ENCODE measurements at places on chromosomes 6 and 20. TPM values are rescaled to one million over a fixed set of nuclear protein-coding genes. Genes with fewer than 3 reads are reported as not detected.
A peak's percentile ranks its signal among the peaks of the same experiment; 100 is the strongest.

- H3K27ac ChIP-seq = no peak overlapping the region
- peaks cover 15% of the 10 kb centered on the region for H3K4me1 ChIP-seq
- DNase-seq = no peak
- no peak overlapping the region for H3K4me3 ChIP-seq
Observed at GRCh38 chr6:111564482-111564945, 41.2 kb downstream of the TRAF3IP2 start.

DNA sequence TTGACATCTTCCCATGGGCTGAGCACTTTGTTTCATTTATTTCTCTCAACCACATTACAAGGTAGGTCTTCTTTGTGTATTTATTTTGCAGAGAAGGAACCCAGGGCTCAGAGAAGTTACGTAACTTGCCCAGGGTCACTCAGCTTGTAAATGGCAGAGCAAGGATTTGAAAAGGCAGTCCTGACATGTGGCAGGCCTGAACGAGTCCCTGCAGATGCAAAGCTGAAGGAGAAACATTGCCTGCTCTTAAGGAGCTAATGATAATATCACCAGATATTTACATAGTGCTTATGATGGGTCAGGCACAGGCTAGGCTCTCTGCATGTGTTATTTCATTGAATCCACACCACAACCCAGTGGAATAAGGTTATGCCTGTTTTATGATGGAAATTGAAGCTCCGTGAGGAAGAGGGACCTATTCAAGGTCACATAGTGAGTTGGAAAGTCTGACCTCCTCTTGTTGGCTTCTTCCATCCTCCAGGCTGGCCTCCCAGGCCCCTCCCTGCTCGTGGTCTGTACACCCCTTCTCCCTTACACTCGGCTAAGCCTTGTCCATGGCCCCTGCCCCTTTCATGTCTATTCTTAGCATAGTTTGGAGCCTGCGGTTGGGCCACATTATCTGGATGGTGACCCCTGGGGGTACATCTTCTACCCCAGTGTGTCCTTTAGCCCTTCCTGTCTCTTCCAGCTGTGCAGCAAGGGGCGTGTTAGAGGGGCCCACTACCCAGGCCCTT is 12.5 kb downstream of the MYH7B start:
- no peaks in the 10 kb centered on the region for H3K36me3 ChIP-seq
- H3K4me1 ChIP-seq = no peaks in the 10 kb centered on the region
- no peaks in the 10 kb centered on the region for H3K27me3 ChIP-seq
- no peak overlapping the region for H3K27ac ChIP-seq

GRCh38 chr6:129007701-129008373 is 124.9 kb downstream of the LAMA2 start:
- DNase-seq = no peak
- no peaks in the 10 kb centered on the region for H3K4me1 ChIP-seq
- no peak overlapping the region for H3K4me3 ChIP-seq
- H3K36me3 ChIP-seq = no peaks in the 10 kb centered on the region

- no peaks in the 10 kb centered on the region for H3K36me3 ChIP-seq
- H3K4me3 ChIP-seq = no peak overlapping the region
- H3K4me1 ChIP-seq = no peaks in the 10 kb centered on the region
- no peak overlapping the region for H3K27ac ChIP-seq
- DNase-seq = no peak
Observed at GRCh38 chr20:44142413-44142812, 44.6 kb downstream of the JPH2 start.

The LYRM4 gene
- 13.7 TPM for polyA plus RNA-seq

DNA sequence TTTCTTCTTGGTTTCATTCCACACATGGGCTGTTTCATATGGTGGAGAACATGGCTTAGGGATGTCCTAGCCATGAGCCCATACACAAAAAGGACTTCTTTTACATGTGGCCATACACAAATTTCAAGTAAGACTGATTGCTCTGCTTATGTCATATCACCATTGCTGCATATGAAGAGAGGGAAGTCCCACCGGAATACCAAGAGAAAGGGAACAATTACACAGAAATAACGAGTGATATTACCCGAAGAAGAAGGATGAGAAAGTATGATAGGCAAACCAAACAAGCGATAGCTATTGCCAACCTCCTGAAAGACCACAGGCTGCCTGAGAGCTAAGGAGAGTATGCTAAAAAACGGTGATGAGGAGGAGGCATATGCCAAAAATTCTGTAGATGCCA is 70.5 kb upstream of the TNFRSF21 start:
- no peak for DNase-seq
- no peak overlapping the region for H3K27ac ChIP-seq
- H3K4me3 ChIP-seq = no peak overlapping the region
- no peaks in the 10 kb centered on the region for H3K27me3 ChIP-seq

The XKR7 gene
- not detected for polyA plus RNA-seq

GRCh38 chr6:123570813-123571684 is 65.7 kb downstream of the TRDN start:
- no peaks in the 10 kb centered on the region for H3K27me3 ChIP-seq
- no peaks in the 10 kb centered on the region for H3K4me1 ChIP-seq
- H3K4me3 ChIP-seq = no peak overlapping the region
- no peak overlapping the region for H3K27ac ChIP-seq
- no peak for DNase-seq
- no peaks in the 10 kb centered on the region for H3K36me3 ChIP-seq

DNA sequence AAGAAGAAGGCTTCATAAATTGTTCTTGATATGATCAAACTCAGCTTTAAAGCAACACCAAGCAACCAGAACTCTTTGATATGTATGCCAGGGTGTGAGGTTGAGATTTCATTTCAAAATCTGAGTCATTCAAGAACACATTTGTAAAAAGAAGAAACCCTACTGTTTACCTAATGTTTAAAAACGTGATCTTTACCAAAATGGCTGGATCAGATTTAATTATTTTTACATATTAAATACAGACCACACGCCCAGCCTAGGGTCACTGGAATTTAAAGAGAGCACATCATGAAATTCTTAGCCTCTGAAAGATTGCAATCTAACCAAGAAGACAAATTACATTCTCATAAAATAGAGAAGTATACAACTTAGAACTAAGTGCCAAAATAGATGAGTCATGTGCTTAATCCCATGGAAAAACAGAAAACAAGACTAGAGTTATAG is 206.8 kb upstream of the SMLR1 start:
- DNase-seq = no peak
- no peaks in the 10 kb centered on the region for H3K27me3 ChIP-seq
- no peak overlapping the region for H3K4me3 ChIP-seq
- no peak overlapping the region for H3K27ac ChIP-seq

- H3K4me3 ChIP-seq = no peak overlapping the region
- no peaks in the 10 kb centered on the region for H3K27me3 ChIP-seq
- H3K4me1 ChIP-seq = no peaks in the 10 kb centered on the region
- DNase-seq = no peak
Observed at GRCh38 chr6:46263707-46264086, 92.9 kb upstream of the ENPP5 start.

GRCh38 chr6:127085181-127085580 is 33.3 kb upstream of the RSPO3 start:
- no peaks in the 10 kb centered on the region for H3K36me3 ChIP-seq
- H3K4me1 ChIP-seq = no peaks in the 10 kb centered on the region
- DNase-seq = no peak
- H3K27me3 ChIP-seq = no peaks in the 10 kb centered on the region

The POPDC3 gene
- polyA plus RNA-seq = not detected

DNA sequence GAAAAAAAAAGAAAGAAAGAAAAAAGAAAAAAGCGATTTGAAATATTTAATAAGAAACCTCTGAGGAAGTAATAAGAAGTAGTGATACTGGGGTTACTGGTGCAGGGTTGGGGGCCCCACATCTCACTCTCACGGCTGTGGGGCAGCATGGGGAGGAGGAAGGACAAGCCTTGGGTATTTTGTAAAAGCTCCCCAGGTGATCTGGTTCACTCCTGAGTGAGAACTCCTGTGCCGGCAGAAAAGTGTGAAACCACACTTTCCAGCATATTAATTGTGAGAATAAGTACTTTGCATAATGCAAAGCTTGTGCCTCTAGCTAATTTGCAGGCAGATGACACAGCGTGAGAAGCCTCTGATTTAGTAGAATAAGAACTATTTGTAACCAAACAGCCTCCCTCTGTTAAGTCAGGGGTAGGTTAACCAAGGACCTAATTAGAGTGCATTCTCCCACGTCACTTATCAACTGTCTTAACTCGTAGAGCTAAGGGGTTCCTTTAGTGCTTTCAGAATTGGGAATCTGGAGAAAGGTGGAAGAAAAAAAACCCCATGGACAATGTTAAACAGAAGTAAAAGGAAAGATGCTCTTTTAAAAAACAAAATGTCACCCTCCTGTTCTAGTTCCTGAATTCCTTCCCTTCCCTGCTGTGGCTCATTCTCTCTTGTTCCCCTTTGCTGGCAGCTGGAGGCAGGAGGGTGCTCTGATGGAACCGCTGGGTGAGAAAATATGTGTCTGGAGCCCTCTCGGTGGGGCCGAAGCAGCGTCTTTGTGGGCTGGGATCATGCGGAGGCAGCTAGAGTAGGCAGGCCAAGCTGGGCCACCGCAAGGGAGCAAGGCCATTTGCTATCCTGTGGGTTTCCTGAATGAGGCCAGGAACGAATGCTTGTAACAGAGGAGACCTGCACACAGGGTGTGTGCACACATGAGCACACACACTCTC is 108.7 kb downstream of the FYN start:
- H3K27me3 ChIP-seq = no peaks in the 10 kb centered on the region
- peak; percentile 23 for DNase-seq
- H3K27ac ChIP-seq = no peak overlapping the region
- H3K4me1 ChIP-seq = peaks cover 29% of the 10 kb centered on the region

DNA sequence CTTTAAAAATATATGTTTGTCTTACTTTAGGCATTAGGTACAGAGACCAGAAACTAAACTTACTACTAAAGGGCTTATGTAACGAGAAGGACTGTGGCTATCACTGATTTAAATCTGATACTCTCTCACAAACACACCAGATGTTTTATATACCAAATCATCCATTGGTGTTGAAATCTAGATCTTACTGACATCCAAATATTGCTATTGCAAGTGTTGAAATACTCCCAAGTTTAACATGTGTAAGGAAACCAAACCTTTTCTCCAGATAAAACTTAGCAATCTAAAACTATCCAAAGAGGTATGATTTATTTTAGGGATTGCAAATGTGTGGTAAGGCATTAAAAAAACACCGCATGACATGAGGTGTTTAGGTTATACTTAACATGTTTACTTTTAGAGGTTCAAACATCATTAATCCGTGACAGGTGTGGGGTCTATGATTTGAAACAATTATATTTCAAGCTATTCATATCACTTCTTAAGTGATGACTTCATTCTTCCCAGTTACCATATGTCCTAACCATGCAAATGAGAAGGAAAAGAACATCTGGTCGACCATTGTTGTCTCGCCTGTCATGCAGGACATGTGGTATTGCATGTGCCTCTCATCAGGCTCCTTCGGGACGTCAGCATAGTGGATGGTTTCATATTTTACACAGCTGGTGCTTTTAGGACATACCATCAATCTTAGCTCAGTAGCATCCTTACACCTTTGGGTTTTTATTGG is 168.3 kb upstream of the SPACA1 start:
- H3K4me3 ChIP-seq = no peak overlapping the region
- no peaks in the 10 kb centered on the region for H3K4me1 ChIP-seq
- no peak for DNase-seq
- peaks cover 12% of the 10 kb centered on the region for H3K27me3 ChIP-seq
- H3K27ac ChIP-seq = no peak overlapping the region

The C6orf141 gene
- not detected for polyA plus RNA-seq

DNA sequence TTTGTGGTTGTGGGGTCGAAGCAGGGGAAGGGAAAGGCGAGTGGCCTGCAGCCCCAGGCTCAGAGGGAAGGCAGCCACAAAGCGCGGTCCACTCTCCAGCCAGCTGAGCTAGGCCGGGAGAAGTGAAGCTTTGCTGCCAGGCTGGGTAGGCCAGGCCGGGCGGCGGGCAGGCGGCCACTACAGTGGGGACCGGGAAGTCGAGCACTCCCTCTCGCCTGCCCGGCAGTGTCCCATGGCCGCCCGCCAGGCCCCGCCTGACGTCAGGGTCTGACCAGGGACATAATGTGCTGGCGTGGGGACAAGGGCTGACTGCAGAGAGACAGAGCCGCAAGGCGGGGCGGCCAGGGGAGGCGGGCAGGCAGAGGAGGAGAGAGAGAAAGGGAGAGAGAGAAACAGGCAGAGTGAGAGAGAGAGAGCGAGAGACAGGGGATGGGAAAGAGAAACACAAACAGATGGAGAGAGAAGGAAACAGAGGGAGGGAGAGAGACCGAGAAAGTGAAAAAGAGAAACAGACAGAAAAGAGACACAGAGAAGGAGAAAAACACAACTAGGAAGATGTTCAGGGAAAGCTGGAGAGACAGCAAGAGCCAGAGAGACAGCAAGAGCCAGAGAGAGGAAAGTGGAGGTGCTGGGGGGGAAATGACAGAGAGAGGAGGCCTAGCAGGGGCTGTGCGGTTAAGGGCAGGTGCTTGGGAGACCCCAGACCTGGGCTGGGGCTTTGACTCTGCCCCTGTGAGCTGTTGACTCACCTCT is 94.5 kb upstream of the PTPN1 start:
- H3K36me3 ChIP-seq = no peaks in the 10 kb centered on the region
- H3K27ac ChIP-seq = no peak overlapping the region
- H3K4me3 ChIP-seq = no peak overlapping the region
- no peak for DNase-seq
- no peaks in the 10 kb centered on the region for H3K27me3 ChIP-seq
- peaks cover 21% of the 10 kb centered on the region for H3K4me1 ChIP-seq

GRCh38 chr6:37868447-37868825 is 48.9 kb downstream of the ZFAND3 start:
- no peaks in the 10 kb centered on the region for H3K36me3 ChIP-seq
- no peak for DNase-seq
- H3K27me3 ChIP-seq = no peaks in the 10 kb centered on the region
- H3K4me1 ChIP-seq = peaks cover 48% of the 10 kb centered on the region
- H3K27ac ChIP-seq = peak overlapping the region; percentile 58

DNA sequence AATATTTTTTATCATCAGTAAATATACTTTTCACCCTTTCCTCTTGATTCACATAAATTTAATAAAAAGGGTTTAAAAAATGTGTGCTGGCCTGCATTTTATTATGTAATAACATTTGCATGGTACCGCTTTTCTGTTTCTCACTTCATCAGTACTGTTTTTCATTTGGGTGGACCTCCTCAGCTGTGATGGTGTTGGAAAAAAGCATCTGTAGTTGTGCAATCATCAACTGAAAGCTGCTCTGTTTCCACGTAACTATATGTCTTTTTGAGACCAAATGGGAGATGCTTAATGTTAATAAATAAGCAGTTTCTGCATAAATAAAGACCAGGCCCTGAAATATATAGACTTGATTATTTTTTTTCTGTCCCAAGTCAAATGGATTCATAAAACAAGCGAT is 31.6 kb upstream of the CENPW start:
- H3K27ac ChIP-seq = no peak overlapping the region
- H3K4me1 ChIP-seq = no peaks in the 10 kb centered on the region
- no peak overlapping the region for H3K4me3 ChIP-seq
- H3K36me3 ChIP-seq = no peaks in the 10 kb centered on the region
- DNase-seq = no peak
- H3K27me3 ChIP-seq = no peaks in the 10 kb centered on the region
